ENCODE measurements at places on chromosomes 2 and 18.

DNA sequence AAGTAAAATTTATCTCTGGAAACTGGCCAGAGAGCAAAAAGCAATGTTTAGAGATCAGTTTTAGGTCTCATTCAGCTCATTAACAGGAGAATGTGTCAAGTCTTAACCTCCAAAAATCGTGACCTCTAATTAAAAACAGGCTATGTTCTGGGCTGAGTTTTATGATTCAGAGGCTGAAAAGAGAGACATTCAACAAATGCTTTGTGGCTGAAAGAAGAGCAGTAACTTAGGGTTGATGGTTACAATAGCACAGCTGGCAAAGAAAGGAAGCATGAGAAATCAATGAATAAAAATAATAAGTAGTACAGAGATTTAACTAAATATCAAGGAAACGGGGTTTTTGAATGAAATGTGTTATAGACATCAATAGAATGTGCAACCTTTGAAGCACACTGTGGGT lies 13.1 kb downstream of the TGIF1 start:
- no peak for DNase-seq

DNA sequence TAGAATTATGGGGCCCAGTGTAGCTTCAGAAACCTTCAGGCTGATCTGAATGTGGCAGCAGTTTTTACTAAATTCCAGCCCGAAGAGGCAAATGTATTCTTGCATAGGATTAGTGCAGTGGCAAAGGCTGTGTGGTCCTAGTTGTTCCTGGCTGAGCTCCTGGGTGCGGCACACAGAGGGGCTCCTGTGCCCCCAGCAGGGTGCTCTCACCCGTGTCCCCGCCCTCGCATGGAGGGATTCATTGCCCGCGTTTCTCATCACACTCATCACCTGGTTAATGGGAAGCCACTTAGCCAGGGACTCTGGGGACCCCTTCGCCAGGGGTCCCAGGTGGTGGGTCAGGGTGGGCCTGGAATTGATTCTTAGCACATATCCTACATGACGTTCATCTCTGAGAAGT lies 3.9 kb downstream of the KCNG2 start:
- no peak for DNase-seq

GRCh38 chr2:120547662-120548061 lies 188.0 kb upstream of the GLI2 start:
- no peak for DNase-seq

DNA sequence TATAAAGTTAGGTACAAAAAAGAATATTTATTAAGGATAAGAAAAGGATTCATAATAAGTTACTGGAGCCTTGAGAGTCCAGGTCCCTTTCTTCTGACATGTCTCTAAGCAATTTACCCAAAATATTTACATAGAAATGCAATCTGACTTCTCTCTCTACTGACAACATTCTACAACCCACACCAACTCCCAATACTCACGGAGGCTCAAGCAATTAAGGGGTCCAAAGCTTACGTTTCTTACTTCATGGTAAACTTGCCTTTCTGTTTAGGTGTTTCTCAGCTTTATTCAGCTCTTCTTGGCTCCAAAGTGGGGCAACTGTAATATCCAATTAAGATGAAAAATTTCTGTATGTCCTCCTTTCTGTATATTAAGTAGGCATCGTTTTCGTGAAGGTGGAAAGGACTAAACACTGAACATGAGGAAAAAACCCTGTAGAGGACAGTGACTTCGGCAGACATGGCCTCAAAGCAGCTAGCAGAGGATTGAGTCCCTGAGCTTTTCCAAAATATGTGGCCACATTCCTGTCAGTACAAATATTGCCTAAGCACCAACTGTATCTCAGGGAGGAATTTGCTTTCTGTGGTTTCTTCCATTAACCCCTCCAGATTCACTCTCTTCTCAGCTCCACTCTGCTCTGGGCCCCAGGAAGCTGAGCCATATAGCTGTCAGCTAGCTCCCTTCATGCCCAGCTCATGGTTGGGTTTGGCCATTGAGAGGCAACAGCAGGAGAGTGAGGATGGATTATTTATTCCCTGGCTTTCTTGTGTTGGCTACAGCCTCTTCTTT lies 67.9 kb upstream of the GLS start:
- DNase-seq = no peak

GRCh38 chr2:121266543-121267106 lies 18.4 kb downstream of the TFCP2L1 start:
- no peak for DNase-seq

- peak; percentile 57 for DNase-seq
These were observed 10.2 kb upstream of the IMP4 start for GRCh38 chr2:130332271-130333073.

- no peak for DNase-seq
These were observed 129.4 kb downstream of the SH3RF3 start for GRCh38 chr2:109258376-109258775.

- no peak for DNase-seq
These were observed 14.3 kb downstream of the KCNH7 start for GRCh38 chr2:162824304-162824703.
